Activated naive CD8-positive, alpha-beta T cell treated with anti-CD3 and anti-CD28 coated beads for 36 hours (primary cell): ENCODE measurements at places on chromosomes 12 and 14. TPM values are rescaled to one million over a fixed set of nuclear protein-coding genes. Genes with fewer than 3 reads are reported as not detected.

MYH6 gene
- total RNA-seq = not detected

TAS2R42 gene
- total RNA-seq = not detected

GPR135 gene
- total RNA-seq = 0.60 TPM

PPHLN1 gene
- 81.6 TPM for total RNA-seq

KLRC1 gene
- 0.52 TPM for total RNA-seq

CLMN gene
- 0.91 TPM for total RNA-seq

NKX2-1 gene
- total RNA-seq = not detected

SLC39A2 gene
- total RNA-seq = 0.54 TPM

CSRNP2 gene
- 10.9 TPM for total RNA-seq

HAL gene
- total RNA-seq = 0.58 TPM

CMA1 gene
- 0.25 TPM for total RNA-seq

ENDOU gene
- 0.08 TPM for total RNA-seq

TCP11L2 gene
- total RNA-seq = 7.3 TPM

RTL1 gene
- not detected for total RNA-seq

PMCH gene
- total RNA-seq = not detected

GPR162 gene
- total RNA-seq = 0.54 TPM

NRL gene
- 2.6 TPM for total RNA-seq

RAP1B gene
- total RNA-seq = 239 TPM

RBM19 gene
- total RNA-seq = 89.8 TPM

PCNX1 gene
- 31.0 TPM for total RNA-seq

CCDC177 gene
- total RNA-seq = not detected

GALNT16 gene
- 0.56 TPM for total RNA-seq

RAD9B gene
- total RNA-seq = 3.2 TPM

PRH2 gene
- total RNA-seq = not detected

A2M gene
- total RNA-seq = not detected

NXPH4 gene
- total RNA-seq = 0.19 TPM

NOS1 gene
- total RNA-seq = not detected

VRTN gene
- total RNA-seq = not detected

LRCOL1 gene
- total RNA-seq = not detected

ADAM21 gene
- 0.23 TPM for total RNA-seq

MORN3 gene
- 1.8 TPM for total RNA-seq

PELI2 gene
- 2.5 TPM for total RNA-seq

BCL11B gene
- total RNA-seq = 40.3 TPM

DNAJC22 gene
- not detected for total RNA-seq

GSC gene
- total RNA-seq = not detected

GYS2 gene
- total RNA-seq = not detected

ZFHX2 gene
- 1.1 TPM for total RNA-seq

NAV3 gene
- not detected for total RNA-seq

TAS2R7 gene
- total RNA-seq = not detected

PLXNC1 gene
- total RNA-seq = 6.0 TPM
